CD4-positive, alpha-beta memory T cell (primary cell): ENCODE measurements at places on chromosomes 6 and 20. TPM values are rescaled to one million over a fixed set of nuclear protein-coding genes. Genes with fewer than 3 reads are reported as not detected.

Gene TNFRSF21
- not detected for polyA plus RNA-seq

Gene BTNL2
- polyA plus RNA-seq = not detected

Gene HCRTR2
- not detected for polyA plus RNA-seq

Gene CST7
- 62.8 TPM for polyA plus RNA-seq

Gene AIG1
- polyA plus RNA-seq = 21.5 TPM

Gene SYCP2L
- polyA plus RNA-seq = not detected

Gene TNFRSF6B
- not detected for polyA plus RNA-seq

Gene BRPF3
- polyA plus RNA-seq = 7.9 TPM

Gene SPATA25
- polyA plus RNA-seq = not detected

Gene FOXC1
- polyA plus RNA-seq = not detected

Gene CRIP3
- polyA plus RNA-seq = not detected

Gene ANKEF1
- polyA plus RNA-seq = 5.2 TPM

Gene DOK5
- not detected for polyA plus RNA-seq

Gene EBF4
- polyA plus RNA-seq = 0.65 TPM

Gene LRRN4
- not detected for polyA plus RNA-seq

Gene HCK
- polyA plus RNA-seq = 0.48 TPM

Gene PGBD1
- 0.31 TPM for polyA plus RNA-seq

Gene TULP1
- polyA plus RNA-seq = not detected

Gene CCN2
- not detected for polyA plus RNA-seq

Gene C2
- not detected for polyA plus RNA-seq

Gene ATP6V1G2
- polyA plus RNA-seq = 1.00 TPM

Gene C6orf58
- 0.31 TPM for polyA plus RNA-seq

Gene SIRPG
- 136 TPM for polyA plus RNA-seq

Gene F13A1
- polyA plus RNA-seq = 0.06 TPM

Gene SLPI
- not detected for polyA plus RNA-seq

Gene PKIG
- 0.71 TPM for polyA plus RNA-seq

Gene ZNF391
- polyA plus RNA-seq = 1.8 TPM

Gene STK4
- polyA plus RNA-seq = 266 TPM

Gene HRH3
- polyA plus RNA-seq = not detected

Gene BPI
- not detected for polyA plus RNA-seq

Gene ABHD16B
- polyA plus RNA-seq = not detected

Gene MOCS1
- polyA plus RNA-seq = 0.11 TPM

Gene COL19A1
- polyA plus RNA-seq = not detected

Gene TAAR8
- not detected for polyA plus RNA-seq

Gene TPBG
- polyA plus RNA-seq = 1.7 TPM

Gene GZF1
- polyA plus RNA-seq = 2.6 TPM

Gene FAM110A
- 15.4 TPM for polyA plus RNA-seq

Gene IFNGR1
- polyA plus RNA-seq = 41.0 TPM

Gene BMP2
- polyA plus RNA-seq = not detected

Gene SMIM28
- polyA plus RNA-seq = not detected
